ENCODE measurements at places on chromosomes 3 and 15.

DNA sequence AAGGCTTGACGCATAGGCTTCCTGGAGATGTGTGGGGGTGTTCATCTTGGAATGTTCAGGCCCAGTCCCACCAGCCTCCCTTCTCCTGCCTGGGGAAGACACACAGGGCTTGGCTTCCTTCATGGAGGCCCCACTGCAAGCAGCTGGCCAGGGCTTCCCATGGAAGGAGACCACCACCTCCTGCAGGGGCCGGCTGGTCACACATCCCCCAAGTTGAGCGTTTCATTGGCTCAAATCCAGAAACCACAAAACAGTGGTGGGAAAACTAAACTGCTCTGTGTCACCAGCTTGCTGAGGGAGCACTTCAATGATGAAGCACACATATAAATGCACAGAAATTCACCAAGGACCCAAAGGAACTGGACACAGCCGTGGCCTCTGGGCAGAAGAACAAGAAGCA lies 8.3 kb downstream of the IQSEC1 start:
- DNase-seq: no peak

DNA sequence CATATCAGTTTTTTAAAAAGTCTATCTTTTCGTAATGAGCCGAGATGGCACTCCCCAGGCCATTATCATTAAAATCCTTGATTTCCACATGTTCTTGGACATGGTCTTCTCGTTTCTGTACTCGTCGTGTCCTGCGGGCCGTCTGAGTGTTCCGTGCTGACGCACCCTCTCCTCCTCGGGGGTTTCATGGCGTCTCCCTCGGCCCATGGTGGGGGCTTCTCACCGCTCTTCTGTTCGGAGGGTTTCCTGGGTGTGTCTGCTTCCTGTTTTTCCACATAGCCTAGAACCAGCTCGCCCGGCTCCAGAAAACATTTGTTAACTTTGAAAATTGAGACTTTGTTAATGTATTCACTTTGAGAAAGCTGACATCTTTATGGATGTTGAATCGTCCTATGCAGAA lies 92.7 kb downstream of the VGLL4 start:
- no peak for DNase-seq

- DNase-seq: peak; percentile 36
Observed at GRCh38 chr3:125437631-125438435, 62.7 kb upstream of the ZNF148 start.

DNA sequence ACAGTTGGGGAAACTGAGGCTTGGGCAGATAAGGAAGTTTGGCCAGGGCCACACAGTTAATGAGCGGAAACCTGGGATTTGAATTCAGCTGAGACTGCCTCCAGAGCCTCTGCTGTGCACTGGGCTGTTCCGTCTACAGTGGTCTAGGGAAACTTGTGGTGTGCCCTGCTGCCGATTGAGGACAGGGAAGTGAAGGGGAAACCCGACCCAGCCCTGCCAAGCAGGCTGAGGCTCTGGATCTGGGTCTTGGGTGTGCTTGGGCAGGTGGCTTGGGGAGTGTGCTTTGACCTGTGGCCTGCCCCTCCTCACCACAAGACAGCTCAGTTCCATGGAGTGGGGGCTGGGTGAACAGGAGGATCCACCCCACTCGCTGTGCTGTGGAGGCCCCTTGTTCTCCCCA lies 17.6 kb downstream of the NISCH start:
- DNase-seq: no peak

- DNase-seq: no peak
Observed at GRCh38 chr3:28786446-28786845, 437.8 kb upstream of the AZI2 start.

DNA sequence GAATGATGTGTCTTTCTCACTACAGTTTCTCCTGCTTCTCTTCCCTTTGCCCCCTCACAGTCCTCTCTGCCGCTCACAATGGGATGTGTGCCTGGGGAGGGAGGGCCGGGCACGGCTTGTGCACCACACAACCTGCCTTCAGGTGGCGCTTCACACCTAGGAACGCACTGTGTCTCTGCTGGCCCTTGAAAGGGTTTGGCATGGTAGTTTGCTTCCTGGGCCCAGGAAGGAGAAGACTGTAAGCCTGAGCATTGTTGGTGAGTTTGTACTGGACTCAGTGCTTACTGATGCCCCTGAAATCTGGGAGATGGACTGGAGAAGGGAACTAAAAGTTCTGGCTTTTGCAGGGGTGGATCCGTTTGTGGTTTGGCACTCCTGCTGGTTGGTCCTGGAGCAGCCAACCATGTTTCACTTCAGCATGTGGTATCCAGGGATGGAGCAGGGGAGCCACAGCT lies 9.2 kb downstream of the ALPK3 start:
- peak; percentile 15 for DNase-seq

GRCh38 chr3:151878465-151878864 lies 5.0 kb downstream of the SUCNR1 start:
- no peak for DNase-seq

GRCh38 chr15:41417418-41418195 lies 712 bp downstream of the RTF1 start:
- peak; percentile 46 for DNase-seq

DNA sequence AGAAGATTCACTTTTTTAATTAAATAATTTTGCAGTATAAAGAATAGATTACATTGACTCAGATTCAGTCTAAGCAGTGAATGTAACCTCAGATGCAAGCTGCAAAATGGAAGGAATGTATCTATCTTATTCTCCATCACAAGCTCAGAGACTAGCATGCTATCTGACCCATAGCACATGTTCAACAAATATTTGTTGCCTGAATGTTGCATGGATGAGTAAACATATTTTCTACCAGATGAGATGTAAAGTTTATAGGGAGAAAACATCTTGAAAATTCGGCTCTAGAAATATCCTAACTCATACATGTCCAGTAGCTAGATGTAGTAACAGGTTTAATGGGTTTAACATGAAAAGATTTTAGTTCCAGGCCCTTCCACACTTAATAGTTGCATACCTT lies 234.2 kb downstream of the MECOM start:
- no peak for DNase-seq

DNA sequence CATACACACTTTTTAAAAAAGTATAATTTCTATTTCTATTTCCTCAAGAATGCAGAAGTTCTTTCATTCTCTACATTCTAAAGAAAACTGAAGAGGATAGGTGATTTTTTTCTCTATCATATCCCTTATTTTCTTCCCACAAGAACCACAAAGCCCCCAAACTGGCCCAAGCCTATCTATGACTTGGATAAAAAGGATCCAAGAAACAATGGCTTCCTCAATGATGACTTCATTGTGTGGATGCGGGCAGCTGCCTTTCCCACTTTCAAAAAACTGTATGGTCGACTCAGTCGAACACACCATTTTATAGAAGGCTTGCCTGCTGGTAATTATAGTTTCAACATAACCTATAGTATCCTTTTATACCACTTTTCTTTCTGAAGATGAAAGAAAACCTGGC lies 52.9 kb upstream of the TBC1D23 start:
- no peak for DNase-seq

GRCh38 chr15:96160269-96160668 lies 170.2 kb upstream of the NR2F2 start:
- no peak for DNase-seq

GRCh38 chr3:76383781-76384180 lies 598.4 kb upstream of the ZNF717 start:
- DNase-seq: no peak

GRCh38 chr15:66939451-66940023 lies 125.9 kb upstream of the SMAD3 start:
- DNase-seq: no peak

DNA sequence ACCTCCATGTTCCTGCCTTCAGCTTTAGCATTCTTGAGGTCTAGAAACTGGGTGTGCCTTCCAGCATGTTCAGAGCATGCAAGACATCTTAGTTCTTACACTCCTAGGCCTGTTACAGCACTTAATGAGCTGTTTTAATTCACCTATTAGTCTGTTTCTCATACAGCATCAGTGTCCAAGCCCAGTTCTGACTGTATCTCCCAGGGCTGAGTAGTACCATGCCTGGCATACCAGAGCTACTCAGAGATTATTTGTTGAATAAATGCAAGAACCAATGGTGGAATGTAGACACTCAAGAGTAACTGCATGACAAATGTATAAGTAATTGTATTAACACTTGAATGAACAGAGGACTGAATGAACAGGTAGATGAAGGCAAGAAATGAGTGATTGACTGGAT lies 61.8 kb upstream of the SCN5A start:
- DNase-seq: no peak

- DNase-seq: no peak
Observed at GRCh38 chr15:96355568-96356187, 25.2 kb downstream of the NR2F2 start.

DNA sequence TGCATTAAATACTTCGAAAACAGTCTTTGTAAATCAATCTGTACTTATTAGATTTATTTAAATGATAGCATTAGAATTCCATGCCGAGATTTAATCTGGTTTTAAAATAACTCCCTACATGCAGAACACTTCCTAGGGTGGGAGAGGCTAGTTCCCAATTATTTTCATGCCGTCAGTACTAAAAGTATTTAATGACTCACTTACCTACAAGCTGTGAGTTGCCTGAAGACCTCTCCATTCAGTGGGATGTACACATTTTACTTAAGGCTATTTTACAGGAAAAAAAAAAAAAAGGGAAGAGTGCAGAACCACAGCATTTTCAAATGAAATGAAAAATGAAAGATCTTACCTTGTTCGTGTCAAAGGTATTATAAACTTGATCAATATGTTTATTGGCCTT lies 469 bp downstream of the GUCA1C start:
- DNase-seq: no peak

DNA sequence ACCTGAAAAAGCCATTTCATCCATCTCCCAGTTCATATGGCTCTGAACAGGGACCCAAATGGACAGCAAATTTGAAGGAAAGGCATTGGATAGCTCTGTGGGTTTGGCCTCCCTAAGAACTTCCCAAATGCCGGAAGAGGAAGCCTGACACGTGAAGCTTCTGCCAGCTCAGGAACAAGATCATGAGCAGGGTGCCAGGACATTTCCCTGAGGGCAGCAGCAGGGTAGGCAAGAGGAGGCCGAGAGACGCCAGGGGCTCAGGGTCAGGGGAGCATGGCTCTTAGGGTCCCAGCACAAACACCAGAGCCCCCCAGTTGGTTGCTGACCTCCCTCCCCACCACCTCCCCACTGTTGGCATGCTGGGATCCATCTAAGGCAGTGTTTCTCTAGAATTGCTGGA lies 187.5 kb downstream of the MEGF11 start:
- no peak for DNase-seq

GRCh38 chr15:85825719-85826118 lies 31.0 kb upstream of the KLHL25 start:
- DNase-seq: no peak

DNA sequence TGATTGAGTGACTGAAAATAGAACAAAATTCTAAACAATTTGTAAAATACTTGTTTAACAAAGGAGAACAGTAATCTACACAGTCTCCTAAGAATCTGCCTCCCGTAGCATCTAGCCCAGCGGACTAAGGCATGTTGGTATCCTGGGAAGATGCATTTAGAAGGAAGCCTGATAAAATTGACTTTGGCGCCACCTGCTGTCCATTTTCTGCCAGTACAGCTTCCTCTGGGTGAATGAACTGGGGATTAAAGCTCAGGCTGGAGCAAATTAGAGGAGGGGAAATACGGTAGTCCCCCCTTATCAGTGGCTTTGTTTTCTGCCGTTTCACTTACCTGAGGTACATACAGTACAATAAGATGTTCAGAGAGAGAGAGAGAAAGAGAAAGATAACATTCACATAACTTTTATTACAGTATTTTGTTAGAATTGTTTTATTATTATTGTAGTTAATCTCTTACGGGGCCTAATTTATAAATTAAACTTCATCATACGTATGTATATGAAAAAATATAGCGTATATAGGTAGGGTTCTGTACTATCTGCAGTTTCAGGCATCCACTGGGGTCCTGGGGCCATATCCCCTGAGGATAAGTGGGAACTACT lies 191.6 kb downstream of the GAP43 start:
- peak; percentile 51 for DNase-seq

DNA sequence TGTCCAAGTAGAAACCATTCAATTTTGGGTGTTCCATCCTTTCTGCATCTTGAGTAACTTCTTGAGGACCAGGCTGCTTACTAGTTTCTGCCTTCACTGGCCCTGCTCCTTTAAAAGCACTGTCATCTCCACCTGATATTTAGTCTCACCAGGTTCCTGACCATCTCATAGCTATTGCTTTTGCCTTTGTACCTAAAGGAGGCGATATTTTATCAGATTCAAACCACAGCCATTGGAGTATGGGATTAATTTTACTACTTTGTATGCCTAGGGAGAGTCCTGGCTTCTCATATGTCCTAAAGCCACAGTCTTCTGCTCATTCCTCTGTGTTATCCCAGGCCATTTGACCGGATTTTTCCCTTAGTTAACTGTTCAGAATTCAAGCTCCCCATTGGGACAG lies 51.8 kb upstream of the RFX7 start:
- DNase-seq: no peak

DNA sequence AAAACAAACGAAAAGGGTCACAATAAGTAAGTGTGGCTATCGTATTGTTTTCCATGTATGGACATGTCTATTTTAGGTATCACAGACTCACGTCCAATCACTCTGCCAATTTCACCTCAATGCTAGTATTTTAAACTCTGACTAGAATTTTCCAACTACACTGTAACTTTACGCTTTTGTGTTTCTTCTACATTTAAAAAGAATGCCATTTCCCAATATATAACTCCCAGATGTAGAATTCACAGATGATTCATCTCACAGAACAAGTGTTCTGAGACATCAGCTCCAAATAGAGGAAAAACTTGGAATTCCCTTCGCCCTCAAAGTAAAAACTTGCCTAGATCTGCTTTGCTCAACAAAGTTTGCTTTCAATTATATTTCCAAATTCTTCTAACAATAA lies 14.2 kb downstream of the LRIG1 start:
- DNase-seq: no peak

DNA sequence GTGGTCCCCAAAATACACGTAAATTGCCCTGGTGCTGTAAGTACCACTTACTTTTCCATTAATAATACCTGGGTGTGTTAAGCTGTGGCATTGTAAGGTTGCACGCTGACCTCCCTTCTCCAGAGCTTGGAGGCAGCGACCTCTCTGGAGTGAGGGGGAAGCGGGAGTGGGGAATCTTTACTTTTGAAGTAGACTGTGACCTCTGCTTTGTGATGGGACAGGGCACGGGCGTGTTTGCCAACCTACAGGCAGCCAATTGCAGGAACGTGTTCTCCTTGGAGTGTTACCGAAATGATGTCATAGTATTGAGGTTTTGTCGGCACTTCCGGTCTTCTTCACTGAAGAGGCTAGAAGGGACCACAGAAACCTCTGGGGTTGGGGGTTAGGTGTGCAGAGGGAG lies 227.3 kb upstream of the C2CD4B start:
- DNase-seq: peak; percentile 5

- no peak for DNase-seq
Observed at GRCh38 chr15:99895956-99896311, 162.7 kb upstream of the LYSMD4 start.

DNA sequence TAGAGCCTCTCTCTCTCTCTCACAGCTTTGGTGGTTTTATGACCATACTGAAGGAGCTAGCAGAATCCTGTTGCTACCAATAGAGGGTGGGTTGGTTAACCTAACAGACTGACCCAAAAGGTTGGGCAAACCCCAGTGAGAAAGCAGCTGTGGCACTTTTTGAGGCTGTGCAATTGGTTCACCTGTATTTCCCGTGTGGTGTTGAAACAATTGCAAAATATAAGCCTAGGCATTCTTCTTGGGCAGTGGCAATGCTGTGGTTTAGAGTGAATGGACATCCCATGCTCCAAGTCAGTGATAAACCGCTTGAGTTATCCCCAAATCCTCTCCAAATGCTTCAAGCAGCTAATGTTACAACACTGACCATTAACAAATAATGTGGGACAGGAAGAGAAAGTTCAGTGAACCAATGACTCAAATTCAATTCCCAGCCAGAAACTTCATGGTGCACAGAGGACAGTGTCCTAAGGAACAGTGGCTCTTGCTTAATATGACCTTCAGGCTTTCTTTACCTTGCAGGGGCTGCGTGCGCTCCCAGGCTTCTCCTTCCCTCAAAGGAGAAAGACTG lies 261.9 kb upstream of the ICE2 start:
- no peak for DNase-seq
